Gastrocnemius medialis (tissue), 4 donors: ENCODE measurements at places on chromosomes 13 and 19.

DNA sequence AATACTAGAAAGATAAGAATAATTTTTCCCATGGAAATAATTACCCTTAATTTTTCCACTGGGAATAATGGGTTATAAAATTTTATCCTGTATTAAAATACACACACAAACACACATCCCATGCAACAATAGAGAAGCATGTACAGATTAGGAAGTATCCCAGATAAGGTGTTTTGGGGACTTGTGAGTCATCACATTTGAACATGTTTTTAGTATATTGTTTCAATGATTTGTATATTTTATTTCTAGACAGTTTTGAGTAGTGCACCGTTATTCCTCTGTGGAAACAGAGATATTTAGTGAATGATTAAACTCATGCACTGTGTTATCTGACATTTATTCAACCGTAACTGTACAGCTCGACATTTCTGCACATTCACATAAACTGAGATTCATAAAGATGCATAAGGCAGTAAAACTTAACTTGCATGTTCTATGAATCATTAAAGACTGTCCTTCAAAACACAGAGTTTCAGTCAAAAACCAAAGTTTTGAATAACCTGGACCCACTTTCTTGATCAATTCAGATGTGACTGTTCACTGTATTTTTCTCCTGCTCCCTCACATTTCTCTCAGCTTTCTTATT lies 30.1 kb downstream of the KLF12 start:
- H3K27ac ChIP-seq = no peak overlapping the region
- H3K4me3 ChIP-seq = no peak overlapping the region
- H3K27me3 ChIP-seq = no peaks in the 10 kb centered on the region
- peaks cover 15% of the 10 kb centered on the region for H3K4me1 ChIP-seq
- DNase-seq = no peak

DNA sequence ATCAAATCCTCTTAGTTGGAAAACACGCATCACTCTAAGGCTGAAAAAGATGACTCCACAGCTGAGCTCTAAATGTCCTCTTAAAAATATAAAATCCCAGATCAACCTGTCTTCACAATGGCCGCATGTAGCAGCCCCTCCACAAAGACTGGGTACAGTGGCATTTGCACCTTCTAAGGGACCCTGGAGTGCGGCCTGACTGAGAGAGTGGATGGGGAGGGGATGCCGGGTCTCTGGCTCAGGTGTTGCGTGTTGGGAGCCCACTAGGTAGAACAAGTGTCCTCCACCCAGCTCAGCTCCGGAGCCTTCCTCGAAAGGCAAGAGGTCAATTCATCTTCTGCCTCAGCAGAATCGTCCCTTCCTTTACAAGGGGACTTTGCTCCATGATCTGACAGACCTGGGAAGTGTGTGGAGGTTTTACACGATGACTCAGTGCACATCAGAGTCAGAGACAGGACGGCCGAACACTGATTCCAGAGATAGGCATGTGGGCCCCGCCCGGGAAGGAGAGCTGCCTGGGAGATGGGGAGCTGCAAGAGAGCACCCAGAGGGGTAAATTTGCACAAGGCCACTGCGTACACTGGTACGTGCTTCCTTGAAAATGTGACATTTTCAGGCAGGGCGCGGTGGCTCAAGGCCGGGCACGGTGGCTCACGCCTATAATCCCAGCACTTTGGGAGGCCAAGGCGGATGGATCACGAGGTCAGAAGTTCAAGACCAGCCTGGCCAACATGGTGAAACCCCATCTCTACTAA lies 23.5 kb upstream of the SLC15A1 start:
- H3K4me1 ChIP-seq = no peaks in the 10 kb centered on the region
- DNase-seq = no peak
- no peak overlapping the region for H3K27ac ChIP-seq
- H3K27me3 ChIP-seq = no peaks in the 10 kb centered on the region
- H3K36me3 ChIP-seq = no peaks in the 10 kb centered on the region

DNA sequence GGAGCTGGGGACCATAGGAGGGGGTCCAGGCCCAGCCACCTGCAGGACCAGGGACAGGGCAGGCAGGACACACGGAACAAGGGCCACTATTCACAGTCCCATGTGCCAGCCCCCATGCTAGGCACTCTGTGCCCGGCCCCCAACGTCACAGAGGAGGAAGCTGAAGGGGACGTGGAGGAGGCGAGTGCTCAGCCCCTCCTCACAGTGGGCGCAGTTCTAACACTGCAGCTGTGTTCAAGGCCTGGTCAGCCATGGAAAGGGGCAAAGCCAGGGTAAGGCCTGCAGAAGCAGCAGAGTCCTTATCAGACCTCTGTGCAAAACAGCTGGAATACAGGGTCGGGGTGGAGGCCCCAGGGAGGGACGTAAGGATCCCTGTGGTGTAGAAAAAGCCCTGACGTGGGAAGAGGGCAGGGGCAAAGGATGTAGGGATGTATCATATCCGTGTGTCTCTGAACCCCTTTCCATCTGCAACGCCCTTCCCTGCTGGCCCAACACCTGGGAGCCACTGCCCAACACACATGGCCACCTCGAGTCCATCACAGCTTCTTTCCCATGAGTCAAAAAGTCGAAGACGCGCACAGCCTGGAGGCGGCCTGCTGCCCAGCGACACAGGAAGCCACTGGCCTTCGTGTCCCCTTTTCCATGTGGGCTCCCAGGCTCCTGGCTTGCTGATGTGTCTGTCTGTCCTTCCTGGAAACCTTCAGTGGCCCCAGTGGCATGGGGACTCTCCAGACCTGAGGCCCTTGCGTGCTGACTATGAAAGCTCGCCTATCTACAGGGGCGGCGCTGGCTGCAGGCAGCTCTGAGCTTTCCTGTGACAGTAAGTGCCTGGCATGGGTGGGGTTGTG lies 28.0 kb downstream of the SH3GL1 start:
- no peaks in the 10 kb centered on the region for H3K27me3 ChIP-seq
- H3K27ac ChIP-seq = peak overlapping the region; percentile 94
- peaks cover 100% of the 10 kb centered on the region for H3K4me1 ChIP-seq
- no peak for DNase-seq
- H3K36me3 ChIP-seq = no peaks in the 10 kb centered on the region
- H3K4me3 ChIP-seq = no peak overlapping the region

GRCh38 chr13:24005755-24006281 lies 108.5 kb upstream of the C1QTNF9B start:
- no peak overlapping the region for H3K27ac ChIP-seq
- H3K27me3 ChIP-seq = no peaks in the 10 kb centered on the region
- H3K4me3 ChIP-seq = no peak overlapping the region
- no peaks in the 10 kb centered on the region for H3K36me3 ChIP-seq

GRCh38 chr19:3512562-3513228 lies 6.6 kb downstream of the FZR1 start:
- H3K36me3 ChIP-seq = no peaks in the 10 kb centered on the region
- no peaks in the 10 kb centered on the region for H3K27me3 ChIP-seq
- peaks cover 10% of the 10 kb centered on the region for H3K4me1 ChIP-seq

GRCh38 chr19:1469255-1470054 lies 9.6 kb downstream of the C19orf25 start:
- DNase-seq = no peak
- H3K4me1 ChIP-seq = peaks cover 11% of the 10 kb centered on the region
- no peaks in the 10 kb centered on the region for H3K36me3 ChIP-seq
- H3K27me3 ChIP-seq = peaks cover 77% of the 10 kb centered on the region
- H3K27ac ChIP-seq = no peak overlapping the region
- H3K4me3 ChIP-seq = peak overlapping the region; percentile 26

- no peaks in the 10 kb centered on the region for H3K27me3 ChIP-seq
- H3K4me1 ChIP-seq = peaks cover 43% of the 10 kb centered on the region
- no peak overlapping the region for H3K4me3 ChIP-seq
- H3K36me3 ChIP-seq = no peaks in the 10 kb centered on the region
Observed at GRCh38 chr13:99266827-99267226, 8.6 kb upstream of the GPR18 start.

DNA sequence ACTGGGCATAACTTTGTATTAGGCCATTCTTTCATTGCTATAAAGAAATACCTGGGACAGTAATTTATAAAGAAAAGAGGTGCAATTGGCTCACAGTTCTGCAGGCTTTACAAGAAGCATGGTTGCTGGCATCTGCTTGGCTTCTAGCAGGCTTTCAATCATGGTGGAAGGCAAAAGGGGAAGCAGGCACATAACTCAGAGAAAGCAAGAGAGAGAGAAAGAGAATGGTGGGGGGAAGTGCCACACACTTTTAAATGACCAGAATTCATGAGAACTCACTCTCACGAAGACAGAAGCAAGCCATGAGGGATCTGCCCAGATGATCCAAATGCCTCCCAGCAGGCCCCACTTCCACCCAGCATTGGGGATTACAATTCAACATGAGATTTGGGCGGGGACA lies 179.7 kb downstream of the SPRY2 start:
- no peaks in the 10 kb centered on the region for H3K36me3 ChIP-seq
- no peak overlapping the region for H3K4me3 ChIP-seq
- H3K27me3 ChIP-seq = no peaks in the 10 kb centered on the region
- no peak overlapping the region for H3K27ac ChIP-seq
